Type B pancreatic cell (in vitro differentiated cells): ENCODE measurements at places on chromosomes 6 and 20. TPM values are rescaled to one million over a fixed set of nuclear protein-coding genes. Genes with fewer than 3 reads are reported as not detected.

The RBM24 gene
- total RNA-seq = 0.88 and 4.2 TPM in 2 replicates

- no peak for DNase-seq
- no peak overlapping the region for H3K4me3 ChIP-seq
- H3K27me3 ChIP-seq = no peaks in the 10 kb centered on the region
- H3K36me3 ChIP-seq = peaks cover 19% of the 10 kb centered on the region
These were observed 103.8 kb upstream of the FAM184A start for GRCh38 chr6:119182216-119182803.

DNA sequence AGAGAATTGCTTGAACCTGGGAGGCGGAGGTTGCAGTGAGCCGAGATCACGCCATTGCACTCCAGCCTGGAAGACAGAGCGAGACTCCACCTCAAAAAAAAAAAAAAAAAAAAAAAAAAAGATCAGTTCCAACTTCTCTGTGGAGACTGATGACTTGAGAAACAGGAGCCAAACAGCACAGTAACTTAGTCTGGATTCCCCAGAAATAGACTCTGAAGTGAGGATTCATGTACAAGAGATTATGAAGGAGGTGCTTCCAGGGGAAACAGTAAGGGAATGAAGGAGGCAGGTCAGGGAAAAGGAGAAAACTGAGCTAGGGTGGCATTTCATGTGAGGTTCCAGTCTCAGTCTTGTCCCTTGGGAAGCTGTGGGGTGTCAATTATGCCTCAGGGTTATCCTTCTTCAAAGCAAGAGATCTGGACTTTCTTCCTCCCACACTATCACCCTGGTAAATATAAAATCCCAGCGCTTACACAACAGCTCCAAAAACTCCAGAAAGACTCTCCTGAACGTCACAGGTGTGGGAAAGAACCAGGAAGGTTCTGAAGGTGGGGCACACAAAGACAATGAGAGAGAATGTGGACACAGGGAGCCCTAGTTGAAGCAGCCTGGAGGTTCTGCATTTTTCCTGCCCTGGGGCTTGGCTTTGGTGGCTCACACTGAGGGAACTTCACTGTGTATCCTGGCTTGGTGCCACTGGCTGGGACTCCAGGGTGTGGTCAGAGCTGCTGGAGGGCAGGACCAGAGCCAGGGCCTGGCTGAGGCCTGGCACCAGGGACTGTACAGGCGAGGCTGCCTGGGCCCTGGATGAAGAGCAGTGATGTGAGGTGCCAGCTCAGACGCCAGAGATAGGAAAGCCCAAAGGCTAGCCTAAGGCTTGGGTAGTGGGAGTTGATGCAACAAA lies 46.8 kb downstream of the PCNA start:
- no peak for DNase-seq
- H3K4me1 ChIP-seq = no peaks in the 10 kb centered on the region
- no peaks in the 10 kb centered on the region for H3K27me3 ChIP-seq

GRCh38 chr6:89058627-89059026 lies 21.9 kb upstream of the PNRC1 start:
- no peak for DNase-seq
- H3K4me3 ChIP-seq = no peak overlapping the region
- H3K36me3 ChIP-seq = no peaks in the 10 kb centered on the region
- H3K27me3 ChIP-seq = no peaks in the 10 kb centered on the region

The CDH22 gene
- total RNA-seq = 1.3 and 1.8 TPM in 2 replicates

The RUNX2 gene
- 5.9 and 6.0 TPM in 2 replicates for total RNA-seq

GRCh38 chr6:119463081-119463626 lies 113.6 kb upstream of the MAN1A1 start:
- no peak overlapping the region for H3K4me3 ChIP-seq
- no peak for DNase-seq
- H3K27me3 ChIP-seq = peaks cover 3% of the 10 kb centered on the region
- no peak overlapping the region for H3K27ac ChIP-seq
- H3K36me3 ChIP-seq = no peaks in the 10 kb centered on the region

GRCh38 chr6:52576054-52576391 lies 837 bp downstream of the TRAM2 start:
- H3K36me3 ChIP-seq = peaks cover 5% of the 10 kb centered on the region
- DNase-seq = no peak
- H3K4me1 ChIP-seq = peaks cover 50% of the 10 kb centered on the region
- H3K27me3 ChIP-seq = no peaks in the 10 kb centered on the region
- H3K27ac ChIP-seq = peak overlapping the region; percentile 74
- H3K4me3 ChIP-seq = peak overlapping the region; percentile 85

The FOXC1 gene
- total RNA-seq = 20.8 and 53.5 TPM in 2 replicates

The PMEPA1 gene
- 4.3 and 8.8 TPM in 2 replicates for total RNA-seq

The ZNF391 gene
- total RNA-seq = 4.9 and 8.4 TPM in 2 replicates

The RIPPLY2 gene
- 1.6 and 1.8 TPM in 2 replicates for total RNA-seq

DNA sequence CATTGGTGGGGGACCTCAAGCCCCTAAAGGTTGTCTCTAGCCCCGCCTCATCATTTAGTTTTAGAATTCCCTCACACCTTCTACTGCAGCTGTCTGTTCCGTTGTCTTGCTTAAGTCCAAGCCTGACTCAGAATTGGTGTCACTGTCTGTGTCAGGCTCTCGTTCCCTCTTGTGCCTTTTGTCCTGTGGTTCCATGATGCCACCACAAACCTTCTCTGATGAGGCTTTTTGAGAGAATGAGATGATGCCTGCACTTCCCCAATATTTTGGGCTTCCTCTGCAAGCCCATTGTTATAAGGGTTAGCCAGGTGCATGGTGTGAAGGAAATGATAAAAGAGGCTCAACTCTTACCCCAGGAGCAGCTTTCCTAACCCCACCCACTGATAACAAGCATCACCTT lies 8.1 kb upstream of the AKIRIN2 start:
- no peak overlapping the region for H3K27ac ChIP-seq
- no peaks in the 10 kb centered on the region for H3K4me1 ChIP-seq
- DNase-seq = no peak
- no peaks in the 10 kb centered on the region for H3K36me3 ChIP-seq
- H3K4me3 ChIP-seq = no peak overlapping the region

The ERVFRD-1 gene
- not detected in 2 replicates for total RNA-seq

DNA sequence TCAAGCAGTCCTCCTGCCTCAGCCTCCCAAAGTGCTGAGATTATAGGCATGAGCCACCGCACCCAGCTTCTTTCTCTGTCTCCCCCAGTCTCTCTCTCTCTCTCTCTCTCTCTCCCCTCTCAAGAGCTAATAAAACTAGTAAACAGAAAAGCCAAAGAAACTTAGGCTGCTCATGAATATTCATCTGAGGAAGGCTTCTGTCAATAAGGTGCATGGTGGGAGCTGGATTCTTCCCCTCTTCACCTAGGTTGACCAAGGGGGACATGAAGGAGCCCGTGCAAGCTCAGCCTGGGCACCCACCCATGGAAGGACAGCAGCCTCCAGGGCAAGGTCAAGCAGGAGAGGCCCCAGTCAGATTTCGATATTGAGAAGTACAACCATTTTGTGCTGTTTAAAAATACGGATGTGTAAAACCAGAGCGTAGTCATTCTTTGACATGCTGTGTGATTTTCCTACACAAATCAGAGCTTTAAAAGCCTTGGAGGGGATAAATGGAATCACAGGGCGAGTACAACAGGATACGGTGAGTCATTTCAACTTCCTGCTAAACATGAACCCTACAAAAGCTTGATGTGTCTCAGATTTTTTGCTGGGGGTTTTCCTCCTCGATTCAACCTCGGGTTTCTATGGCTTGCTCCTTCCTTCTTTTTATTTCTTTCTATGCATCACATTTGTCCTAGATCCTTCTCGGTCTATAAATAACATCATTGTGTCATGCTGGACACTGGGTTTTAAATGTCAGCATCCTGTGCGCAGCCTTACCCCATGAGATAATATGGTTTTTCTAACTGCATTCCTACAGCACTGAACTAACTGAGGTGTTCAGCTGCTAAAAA lies 368.9 kb upstream of the JARID2 start:
- H3K27ac ChIP-seq = no peak overlapping the region
- no peaks in the 10 kb centered on the region for H3K36me3 ChIP-seq
- no peak for DNase-seq
- H3K4me3 ChIP-seq = no peak overlapping the region
- H3K27me3 ChIP-seq = no peaks in the 10 kb centered on the region

The OR2J3 gene
- not detected in 2 replicates for total RNA-seq

GRCh38 chr20:21677781-21678180 lies 27.7 kb upstream of the PAX1 start:
- no peak for DNase-seq
- no peaks in the 10 kb centered on the region for H3K36me3 ChIP-seq
- peaks cover 13% of the 10 kb centered on the region for H3K4me1 ChIP-seq
- peaks cover 35% of the 10 kb centered on the region for H3K27me3 ChIP-seq
- H3K27ac ChIP-seq = no peak overlapping the region
- no peak overlapping the region for H3K4me3 ChIP-seq

DNA sequence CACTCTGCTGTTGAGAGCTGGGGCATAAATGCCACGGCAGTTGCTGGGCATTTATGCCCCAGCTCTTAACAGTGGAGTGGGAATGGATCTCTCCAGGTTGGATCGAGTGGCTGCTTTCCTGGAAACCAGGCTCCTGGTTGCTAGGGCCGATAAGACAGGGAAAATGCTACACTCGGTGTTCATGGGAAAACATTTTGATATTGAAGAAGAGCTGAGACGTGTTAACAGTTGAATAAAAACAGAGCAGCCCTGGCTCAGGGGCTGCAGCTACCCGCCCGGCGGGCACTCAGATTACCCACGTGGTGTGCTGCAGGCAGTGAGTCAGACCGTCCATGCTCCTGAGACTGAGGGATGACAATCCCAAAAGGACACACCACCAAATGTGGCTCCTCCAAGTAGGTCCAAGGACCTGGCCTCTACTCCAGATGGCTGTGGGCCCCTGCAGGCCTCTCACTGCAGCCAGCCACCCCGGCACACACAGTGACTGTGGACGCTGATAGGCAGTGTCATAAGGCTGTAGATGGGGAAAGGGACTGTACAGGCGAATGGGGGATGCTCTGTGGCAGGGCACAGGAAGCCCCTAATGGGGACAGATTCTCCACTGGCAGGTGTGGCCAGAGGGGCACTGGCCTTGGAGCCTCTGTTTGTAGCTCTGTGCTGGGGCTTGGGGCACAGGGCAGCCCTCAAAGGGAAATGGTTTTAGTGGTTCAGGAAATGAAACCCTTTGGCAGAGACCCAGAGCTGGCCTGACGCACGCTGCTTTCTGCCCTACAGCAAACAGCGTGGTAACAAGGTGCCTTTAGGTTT lies 237.8 kb downstream of the LY86 start:
- no peaks in the 10 kb centered on the region for H3K27me3 ChIP-seq
- H3K4me1 ChIP-seq = peaks cover 12% of the 10 kb centered on the region
- H3K27ac ChIP-seq = no peak overlapping the region
- H3K36me3 ChIP-seq = no peaks in the 10 kb centered on the region
- DNase-seq = no peak

The SMPDL3A gene
- 9.4 and 18.0 TPM in 2 replicates for total RNA-seq

The SYCP2L gene
- total RNA-seq = 4.9 and 6.9 TPM in 2 replicates

DNA sequence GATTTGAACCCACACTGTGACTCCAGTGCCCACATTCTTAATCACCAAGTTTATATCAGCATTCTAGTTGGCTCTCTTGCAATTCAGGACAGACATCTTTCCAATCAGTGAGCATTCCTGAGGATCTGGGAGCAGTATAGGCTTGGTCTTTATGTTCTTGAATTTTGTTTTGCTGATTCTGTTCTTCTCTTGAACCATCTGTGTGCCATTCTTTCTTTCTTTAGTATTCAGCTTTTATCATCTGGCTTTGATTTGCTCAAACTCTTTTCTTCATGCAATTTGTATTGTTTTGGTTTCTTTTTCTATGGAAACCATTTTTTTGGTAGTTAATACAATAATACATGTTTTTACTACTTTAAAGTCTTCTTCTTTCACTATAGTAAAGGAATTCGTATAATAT lies 162.4 kb downstream of the CD109 start:
- H3K27ac ChIP-seq = no peak overlapping the region
- no peaks in the 10 kb centered on the region for H3K4me1 ChIP-seq
- peaks cover 5% of the 10 kb centered on the region for H3K27me3 ChIP-seq

DNA sequence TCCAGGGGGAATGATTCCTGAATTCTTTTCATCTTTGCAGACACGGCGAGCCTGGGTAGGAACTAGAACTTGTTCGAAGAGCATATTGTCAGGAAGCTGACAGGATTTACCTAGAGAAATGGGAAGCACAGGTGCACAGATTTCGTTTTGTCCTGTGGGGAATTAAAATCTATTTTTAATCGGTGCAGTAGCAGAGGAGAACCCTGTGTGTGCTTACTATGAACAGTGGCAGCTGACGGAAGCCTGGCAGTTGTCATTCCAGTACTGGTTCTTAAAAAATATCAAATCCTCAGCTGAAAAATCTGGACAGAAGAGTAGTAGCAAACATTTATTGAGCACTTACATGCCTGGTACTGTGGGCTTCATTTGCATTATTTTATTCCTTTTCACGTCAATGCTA lies 609.0 kb downstream of the QKI start:
- DNase-seq = no peak
- peaks cover 11% of the 10 kb centered on the region for H3K27me3 ChIP-seq
- no peak overlapping the region for H3K27ac ChIP-seq
- H3K4me1 ChIP-seq = peaks cover 6% of the 10 kb centered on the region
- no peaks in the 10 kb centered on the region for H3K36me3 ChIP-seq

- H3K36me3 ChIP-seq = no peaks in the 10 kb centered on the region
- no peak overlapping the region for H3K27ac ChIP-seq
- H3K4me3 ChIP-seq = no peak overlapping the region
- no peaks in the 10 kb centered on the region for H3K27me3 ChIP-seq
These were observed 501.1 kb downstream of the PTPRT start for GRCh38 chr20:42688576-42688975.

DNA sequence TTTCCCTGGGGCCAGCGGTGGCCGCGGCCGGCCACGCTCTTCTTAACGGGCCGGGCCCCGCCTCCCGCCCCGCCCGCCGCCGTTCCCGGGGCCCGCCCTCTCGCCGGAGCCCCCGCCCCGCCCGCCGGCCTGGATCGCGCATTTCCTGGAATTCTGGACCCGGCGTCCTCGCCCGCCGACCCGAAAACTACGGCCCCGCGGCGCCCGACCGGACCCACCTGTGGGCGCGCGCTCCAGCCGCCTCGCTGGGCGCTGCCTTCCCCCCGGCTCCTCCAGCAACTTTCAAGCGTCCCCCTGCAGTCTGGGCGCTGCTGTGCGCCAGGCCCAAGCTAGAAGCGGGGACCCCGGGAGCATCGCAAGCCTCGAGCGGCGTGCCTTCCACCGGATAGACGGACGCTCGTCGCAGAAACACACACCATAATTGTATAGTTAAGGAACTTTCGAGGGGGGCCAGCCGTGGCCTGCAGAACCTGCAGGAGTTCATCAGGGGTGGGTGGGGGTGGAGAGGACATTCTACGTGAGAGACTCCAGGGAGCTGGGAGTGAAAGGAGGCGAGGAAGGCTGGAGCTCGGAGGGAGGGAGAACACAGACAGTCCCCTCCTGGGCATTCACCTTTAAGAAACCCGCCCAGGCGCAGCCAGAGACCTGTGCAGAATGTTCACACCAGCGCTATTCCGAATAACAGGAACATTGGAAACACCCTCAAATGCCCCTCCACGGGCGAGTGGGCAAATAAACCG lies at the start of gene ADA:
TSS of gene ADA (minus strand) at position 16 of the 740 bp plus-strand sequence. CDS start 92 bp downstream, outside the sequence.
- H3K36me3 ChIP-seq = no peaks in the 10 kb centered on the region
- H3K4me1 ChIP-seq = peaks cover 5% of the 10 kb centered on the region
- peaks cover 35% of the 10 kb centered on the region for H3K27me3 ChIP-seq
- H3K27ac ChIP-seq = peak within 1 kb of the TSS; percentile 1
- H3K4me3 ChIP-seq = peak within 1 kb of the TSS; percentile 86
